ENCODE measurements at places on chromosomes 13 and 19.

GRCh38 chr13:51380269-51380668, 40.8 kb downstream of the SERPINE3 start:
- DNase-seq, result no peak

DNA sequence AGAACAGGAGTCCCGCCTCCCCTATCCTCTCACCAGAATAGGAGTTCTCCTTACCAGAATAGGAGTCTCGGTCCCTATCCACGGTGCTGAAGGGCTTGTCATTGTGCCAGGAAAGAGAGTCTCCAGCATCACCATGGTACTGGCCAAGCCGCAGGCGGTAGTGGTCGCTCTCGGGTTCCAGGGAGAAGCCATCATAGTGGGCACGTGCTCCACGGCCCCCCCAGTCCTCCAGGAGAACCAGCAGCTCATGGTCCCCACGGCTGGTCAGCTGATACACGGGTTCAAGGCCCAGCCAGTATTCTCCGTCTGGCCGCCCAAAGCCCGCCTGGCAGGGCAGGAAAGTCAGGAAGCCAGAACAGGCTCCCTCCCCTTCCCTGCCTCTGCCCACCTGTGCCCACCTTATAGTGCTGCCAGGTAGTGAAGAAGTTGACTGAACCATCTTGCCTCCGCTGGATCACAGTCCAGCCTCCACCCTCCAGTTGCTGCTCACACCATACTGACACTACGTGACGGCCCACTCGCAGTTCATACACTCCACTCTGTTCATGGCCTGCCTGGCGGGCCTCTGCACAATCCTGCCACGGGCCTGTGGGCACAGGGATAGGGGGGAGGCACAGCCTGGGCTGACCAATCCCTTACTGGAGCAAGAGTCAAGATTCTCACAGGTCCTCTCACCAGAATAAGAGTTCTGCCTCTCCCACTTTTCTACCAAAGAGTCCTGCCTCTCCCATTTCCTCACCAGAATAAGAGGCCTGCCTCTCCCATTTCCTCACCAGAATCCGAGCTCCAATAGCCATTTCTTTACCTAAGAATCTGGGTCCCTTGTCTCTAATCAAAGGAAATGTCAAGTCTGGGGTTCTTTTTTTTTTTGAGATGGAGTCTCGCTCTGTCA, 7.4 kb downstream of the SHFL start:
- DNase-seq, result peak; percentile 20

GRCh38 chr13:79171141-79172061, 234.7 kb downstream of the RBM26 start:
- no peak for DNase-seq

GRCh38 chr13:77637588-77637987, 59.9 kb upstream of the SLAIN1 start:
- DNase-seq, result no peak

DNA sequence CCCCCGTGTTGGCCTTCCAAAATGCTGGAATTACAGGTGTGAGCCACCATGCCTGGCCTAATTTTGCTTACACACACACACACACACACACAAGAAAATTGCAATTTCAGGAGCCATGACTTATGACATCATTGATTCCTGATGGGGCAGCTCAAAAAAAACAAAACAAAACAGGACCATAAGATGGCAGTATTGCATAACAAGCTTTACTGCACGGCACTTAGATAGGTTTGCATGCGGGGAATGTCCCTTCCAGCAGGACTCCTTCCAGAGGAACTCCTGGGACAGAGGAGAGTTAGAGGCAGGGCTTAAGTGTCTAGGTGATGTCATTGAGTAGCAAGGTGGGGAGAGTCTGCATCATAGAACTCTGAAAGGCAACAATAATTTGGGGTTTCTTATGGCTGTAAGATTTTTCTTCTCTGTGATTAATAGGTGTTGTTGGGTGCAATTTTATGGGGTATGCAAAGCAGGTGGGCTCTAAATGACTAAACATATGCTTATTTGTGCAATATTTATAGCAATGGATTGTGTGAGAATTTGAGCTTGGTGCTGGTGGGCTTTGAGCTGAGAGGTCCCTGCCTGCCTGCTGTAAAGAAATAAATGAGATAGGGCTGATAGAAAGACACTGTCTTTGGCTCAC, 9.0 kb upstream of the ACSBG2 start:
- DNase-seq, result peak; percentile 73

- peak; percentile 94 for DNase-seq
Measured at GRCh38 chr13:46296921-46297320, 85.2 kb downstream of the LRRC63 start.

GRCh38 chr13:42367831-42368230, 95.9 kb downstream of the AKAP11 start:
- DNase-seq, result no peak

- no peak for DNase-seq
Measured at GRCh38 chr13:102863590-102863989, 17.8 kb downstream of the ERCC5 start.

- DNase-seq, result no peak
Measured at GRCh38 chr13:89150362-89150761, 1479.2 kb downstream of the SLITRK5 start.

- DNase-seq, result peak; percentile 62
Measured at GRCh38 chr13:97124915-97125809, 97.0 kb upstream of the MBNL2 start.
